ENCODE measurements at places on chromosomes 3 and 15.

- no peak for DNase-seq
Observed at GRCh38 chr3:73576999-73577461, 47.7 kb downstream of the PDZRN3 start.

- DNase-seq: no peak
Observed at GRCh38 chr15:69675731-69676130, 223.1 kb downstream of the RPLP1 start.

DNA sequence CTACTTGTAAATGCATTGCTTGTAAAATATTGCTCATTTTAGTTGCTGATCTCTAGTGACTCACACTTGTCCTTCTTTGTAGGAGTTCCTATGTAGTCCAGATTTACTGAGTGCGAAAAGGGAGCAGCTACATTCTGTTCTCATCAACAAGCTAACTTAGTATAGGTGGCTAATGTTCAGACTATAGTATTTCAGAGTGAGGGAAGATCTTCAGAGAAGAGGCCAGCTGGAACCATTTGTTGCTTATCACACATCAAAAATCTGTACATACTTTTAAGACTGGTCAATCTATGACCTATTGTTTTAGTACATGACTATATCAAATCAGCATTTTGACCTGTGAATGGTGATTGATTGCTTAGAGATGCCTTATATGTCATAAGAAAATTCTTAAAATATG is 71.3 kb upstream of the THSD4 start:
- DNase-seq: no peak

GRCh38 chr3:35639254-35640186 is at the start of gene ARPP21:
TSS of gene ARPP21 (plus strand) at chr3:35639525. CDS start at chr3:35681752, 42,227 bp downstream.
- DNase-seq: no peak

DNA sequence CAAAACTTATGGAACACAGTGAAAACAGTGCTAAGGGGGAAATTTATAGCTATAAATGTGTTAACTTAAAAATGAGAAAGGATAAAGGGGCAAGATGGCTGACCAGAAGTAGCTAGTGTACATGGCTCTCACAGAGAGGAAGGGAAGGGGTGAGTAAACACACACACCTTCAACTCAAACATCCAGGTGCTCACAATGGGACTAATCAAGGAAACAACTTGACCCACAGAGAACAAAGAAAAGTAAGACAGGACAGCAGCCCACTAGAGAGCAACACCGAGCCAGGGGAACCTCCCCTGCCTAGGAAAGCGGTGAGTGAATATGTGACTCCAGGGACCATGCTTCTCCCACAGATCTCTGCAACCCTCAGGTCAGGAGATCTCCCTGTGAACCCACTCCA is 85.0 kb upstream of the UBP1 start:
- DNase-seq: no peak

DNA sequence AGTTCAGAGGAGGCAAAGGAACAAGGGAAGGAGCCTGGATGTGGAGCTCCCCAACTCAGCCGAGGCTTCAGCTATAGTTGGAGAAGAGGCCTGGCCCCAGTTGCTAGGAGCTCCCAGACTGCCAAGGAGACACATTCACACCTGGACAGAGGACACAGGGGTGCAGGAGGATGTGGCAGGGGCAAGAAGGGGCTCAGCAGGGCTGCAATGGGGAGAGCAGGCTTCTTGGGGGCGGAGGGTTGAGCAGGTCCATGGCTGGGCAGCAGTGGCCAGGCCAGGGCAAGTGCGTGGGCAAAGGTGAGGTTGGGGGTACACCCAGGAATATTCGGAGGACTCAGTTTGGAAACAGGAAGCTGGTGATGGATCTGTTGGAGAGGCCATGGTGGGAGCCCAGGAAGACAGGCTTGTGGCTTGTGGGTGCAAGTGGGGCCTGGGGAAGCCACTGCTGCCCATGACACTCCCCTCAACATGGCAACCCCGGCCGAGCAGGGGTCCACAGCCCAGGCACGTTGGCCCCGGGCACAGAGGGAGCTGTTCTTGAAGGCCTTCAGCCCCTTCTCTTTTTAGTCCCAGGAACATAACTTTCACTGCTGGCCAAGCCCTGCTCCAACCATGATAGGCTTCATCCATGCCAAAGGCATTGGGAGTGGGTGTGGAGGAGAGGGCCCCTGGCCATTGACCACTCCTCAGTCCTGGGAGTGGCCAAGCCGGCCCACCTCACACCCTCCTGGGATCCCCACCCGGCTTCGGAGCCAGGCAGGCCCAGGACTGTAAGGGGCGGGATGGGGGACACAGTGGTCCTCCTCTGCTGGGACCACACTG is 33.3 kb downstream of the TSPAN3 start:
- DNase-seq: no peak

DNA sequence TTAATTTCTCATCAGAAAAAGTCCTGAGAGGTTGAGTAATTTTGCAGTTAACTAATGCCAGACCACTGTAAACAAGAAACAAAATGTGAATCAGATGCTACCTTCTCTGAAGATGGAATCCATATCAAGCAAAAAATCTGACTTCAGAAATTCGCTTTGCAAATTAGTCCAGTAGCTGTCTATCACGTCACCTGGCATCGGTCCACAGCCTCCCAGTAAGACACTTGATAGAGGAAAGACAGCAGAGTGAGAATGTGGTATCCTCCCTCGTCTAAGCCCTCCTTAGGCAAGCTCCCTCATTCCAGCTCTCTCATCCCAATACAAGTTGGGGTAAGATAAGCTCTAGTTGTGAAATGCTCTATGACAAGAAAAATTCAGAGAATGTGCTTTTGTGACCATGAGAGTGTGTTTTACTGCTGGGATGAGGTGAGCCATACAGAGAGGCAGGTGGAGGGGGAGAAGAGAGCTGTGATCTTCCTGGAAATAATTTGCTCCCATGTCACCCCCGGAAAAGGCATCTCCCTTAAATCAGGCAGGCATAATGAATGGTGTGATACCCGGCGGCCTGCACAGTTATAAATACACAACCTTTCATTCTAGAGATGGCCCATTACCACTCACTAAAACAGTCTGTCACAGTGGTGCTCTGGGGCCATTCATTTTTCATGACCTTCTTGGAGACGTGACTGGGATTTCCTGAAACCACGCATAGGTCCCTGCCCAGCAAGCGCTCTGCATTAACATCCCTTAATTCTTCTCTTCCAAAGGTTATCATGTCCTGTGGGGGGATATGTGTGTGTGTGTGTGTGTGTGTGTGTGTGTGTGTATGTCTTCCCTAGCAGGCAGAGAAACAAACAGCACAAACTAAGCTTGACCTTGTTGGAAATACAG is 602.0 kb upstream of the KCNMB2 start:
- no peak for DNase-seq

DNA sequence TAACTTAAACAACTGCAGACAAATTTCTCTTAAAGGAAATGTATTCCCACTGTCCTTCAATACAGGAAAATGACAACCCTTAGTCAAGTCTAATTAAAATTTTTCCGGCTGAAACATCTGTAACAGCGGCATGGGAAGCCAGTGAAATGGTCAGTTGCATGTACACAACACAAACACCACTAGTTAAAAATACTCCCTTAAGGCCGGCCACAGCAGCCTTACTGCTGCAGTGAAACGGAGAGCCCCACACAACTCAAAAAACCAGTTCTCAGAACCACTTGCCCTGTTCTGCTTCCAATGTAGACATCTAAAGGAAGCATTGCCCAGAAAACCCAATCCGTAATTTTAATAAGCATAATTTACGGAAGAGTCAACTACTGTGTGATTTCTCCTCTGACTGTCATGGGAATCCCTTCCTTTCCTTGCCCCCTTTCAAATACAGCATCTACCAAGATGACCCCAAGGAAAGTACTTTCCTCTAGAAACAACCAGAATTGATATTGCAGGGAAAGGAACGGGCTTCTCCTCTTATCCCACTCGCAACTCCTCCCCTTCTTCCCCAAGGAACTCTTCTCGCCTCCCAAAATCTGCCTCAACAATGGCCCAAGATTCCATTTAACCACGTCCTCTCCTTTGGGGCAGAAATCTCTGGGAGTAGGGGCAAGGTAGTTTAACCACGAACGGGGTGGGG is 1.6 kb downstream of the FBN1 start:
- no peak for DNase-seq

- no peak for DNase-seq
Observed at GRCh38 chr3:29382409-29382808, 101.5 kb downstream of the RBMS3 start.

GRCh38 chr3:146314871-146315270 is 64.0 kb upstream of the PLSCR4 start:
- DNase-seq: no peak

- DNase-seq: no peak
Observed at GRCh38 chr3:134883697-134884385, 88.8 kb downstream of the EPHB1 start.

DNA sequence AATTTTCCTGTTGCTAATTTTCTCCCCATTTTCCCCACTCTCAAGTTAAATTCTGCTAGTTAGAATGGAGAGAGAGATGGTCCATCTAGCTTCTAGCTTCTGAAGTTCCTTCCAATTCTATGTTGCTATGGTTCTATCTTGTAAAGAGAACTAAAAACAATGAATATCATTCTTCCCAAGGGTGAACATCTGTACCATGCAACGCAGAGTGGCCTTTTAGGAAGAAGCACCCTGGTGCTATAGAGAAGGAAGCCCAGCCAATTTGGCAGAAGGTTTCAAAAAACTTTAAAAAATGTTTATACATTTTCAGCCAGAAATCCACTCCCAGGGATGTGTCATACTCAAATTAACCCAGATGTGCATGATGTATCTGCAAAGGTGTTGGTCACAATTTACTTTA is 149.1 kb downstream of the SEMA6D start:
- DNase-seq: no peak

GRCh38 chr3:119510690-119511089 is 12.3 kb downstream of the TIMMDC1 start:
- DNase-seq: no peak

GRCh38 chr15:38810686-38811085 is 246.1 kb upstream of the RASGRP1 start:
- DNase-seq: no peak

DNA sequence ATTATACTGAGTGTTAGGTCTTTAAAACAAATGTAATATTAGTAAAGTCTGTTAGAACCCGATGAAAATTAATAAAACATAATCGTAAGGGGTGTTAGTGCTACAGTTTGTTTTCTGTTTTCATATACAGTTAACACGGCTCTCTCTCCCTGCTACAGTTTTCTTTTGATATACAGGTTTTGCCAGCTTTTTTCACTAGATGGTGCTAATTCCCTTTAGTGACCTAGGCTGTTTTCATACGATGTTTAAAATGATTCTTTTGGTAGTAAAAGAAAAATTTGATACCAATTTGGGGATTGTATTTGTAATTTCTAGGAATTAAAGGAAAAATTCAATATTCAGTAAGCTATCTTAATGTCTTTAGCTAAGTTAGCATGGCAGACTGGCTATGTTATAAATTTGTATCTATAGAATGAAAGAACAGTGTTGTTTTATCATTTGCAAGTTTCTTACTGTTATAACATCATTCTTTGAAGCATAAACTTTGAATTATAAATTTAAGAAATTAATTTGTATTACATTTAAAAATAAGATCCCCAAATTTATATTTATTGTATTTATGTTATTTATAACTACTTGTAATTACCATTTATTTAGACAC is 11.5 kb downstream of the APH1B start:
- DNase-seq: no peak
